ENCODE measurements at places on chromosomes 5 and 9. TPM values are rescaled to one million over a fixed set of nuclear protein-coding genes. Genes with fewer than 3 reads are reported as not detected.

Gene ECSCR
- 31.9 TPM for polyA plus RNA-seq

Gene FAM53C
- polyA plus RNA-seq, result 8.1 TPM

Gene RANBP17
- polyA plus RNA-seq, result 2.0 TPM

Gene ZNF366
- 0.22 TPM for polyA plus RNA-seq

Gene CMYA5
- polyA plus RNA-seq, result 6.5 TPM

Gene AK8
- polyA plus RNA-seq, result 6.2 TPM

Gene RNF208
- 22.8 TPM for polyA plus RNA-seq

Gene LHX3
- not detected for polyA plus RNA-seq

Gene LHX6
- 0.82 TPM for polyA plus RNA-seq

Gene TEX48
- not detected for polyA plus RNA-seq

Gene FGF18
- polyA plus RNA-seq, result 0.39 TPM

Gene GABRA6
- not detected for polyA plus RNA-seq

Gene PCDHA9
- not detected for polyA plus RNA-seq

Gene PSAT1
- polyA plus RNA-seq, result 141 TPM

Gene ADGRD2
- polyA plus RNA-seq, result not detected

- DNase-seq, result peak; percentile 48
Measured at GRCh38 chr5:178537467-178538371, 52.5 kb downstream of the COL23A1 start.

- no peak for DNase-seq
Measured at GRCh38 chr9:135772056-135772646, 70.2 kb downstream of the KCNT1 start.

DNA sequence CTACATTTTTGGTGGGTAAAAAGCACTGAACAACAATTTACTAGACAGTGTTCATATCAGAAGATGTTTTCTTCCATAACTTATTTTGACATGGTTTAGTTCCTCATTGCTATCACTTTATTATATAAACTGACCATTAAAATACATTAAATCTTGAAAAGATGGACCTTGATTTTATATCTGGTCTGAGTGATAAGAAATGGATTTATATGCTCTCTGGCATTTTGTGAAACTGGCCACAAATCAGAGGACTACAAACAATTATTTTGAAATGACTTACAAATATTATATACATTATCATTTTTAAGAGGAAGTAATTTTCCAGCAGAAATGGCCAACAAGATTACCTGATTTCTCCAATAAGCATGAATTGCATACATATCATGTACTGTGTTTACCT, 23.6 kb upstream of the TRIM36 start:
- no peak for DNase-seq

DNA sequence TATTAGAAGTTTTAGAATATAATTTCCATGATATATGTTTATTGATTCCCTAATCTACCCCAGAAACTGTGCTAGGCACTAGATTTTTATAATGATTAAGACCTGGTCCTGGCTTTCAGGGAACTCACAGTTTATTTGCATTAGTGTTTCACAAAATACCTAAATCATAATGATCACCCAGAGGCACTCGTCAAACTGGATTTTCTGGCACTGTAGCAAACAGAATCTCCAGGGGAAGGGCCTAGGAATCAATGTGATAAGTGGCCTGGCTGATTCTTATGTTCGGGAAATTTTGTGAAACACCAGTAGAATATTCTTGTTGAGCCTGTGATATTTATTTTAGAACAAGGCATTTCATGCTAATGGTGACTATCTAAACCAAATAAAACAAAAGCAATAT, 37.4 kb upstream of the SRP19 start:
- DNase-seq, result no peak

DNA sequence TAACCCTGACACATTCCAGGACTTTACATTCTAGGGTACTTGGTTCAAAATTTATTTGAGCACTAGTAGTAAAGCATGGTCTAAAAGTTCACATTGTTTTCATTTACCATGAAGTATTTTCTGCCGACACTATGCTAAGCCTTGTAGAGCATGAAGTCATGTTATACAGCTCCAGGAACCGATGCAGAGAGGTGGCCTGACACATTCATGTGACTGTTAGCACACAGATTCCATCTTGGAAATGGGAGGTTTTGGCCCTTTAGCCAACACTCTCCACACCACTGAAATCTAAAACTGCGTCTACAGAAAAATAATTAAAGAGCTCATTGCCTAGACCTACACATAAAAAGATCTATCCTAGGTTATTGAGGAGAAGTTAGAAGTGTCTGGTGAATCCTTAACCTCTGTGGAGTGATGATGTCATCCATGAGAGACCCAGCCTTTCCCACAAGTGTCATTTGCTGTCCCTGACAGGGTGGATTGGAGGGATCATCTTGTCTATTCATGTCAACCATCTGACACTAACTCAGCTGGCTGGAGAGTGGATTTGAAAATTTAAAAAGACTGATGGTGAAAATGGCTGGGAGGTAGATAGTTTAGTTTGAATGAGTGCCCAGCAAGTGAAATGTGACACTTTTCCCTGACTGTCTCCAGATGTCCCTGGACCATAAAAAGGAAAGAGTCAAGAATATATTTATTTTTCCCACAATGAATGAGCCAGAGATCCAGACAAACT, 1.3 kb downstream of the RANBP3L start:
- no peak for DNase-seq

DNA sequence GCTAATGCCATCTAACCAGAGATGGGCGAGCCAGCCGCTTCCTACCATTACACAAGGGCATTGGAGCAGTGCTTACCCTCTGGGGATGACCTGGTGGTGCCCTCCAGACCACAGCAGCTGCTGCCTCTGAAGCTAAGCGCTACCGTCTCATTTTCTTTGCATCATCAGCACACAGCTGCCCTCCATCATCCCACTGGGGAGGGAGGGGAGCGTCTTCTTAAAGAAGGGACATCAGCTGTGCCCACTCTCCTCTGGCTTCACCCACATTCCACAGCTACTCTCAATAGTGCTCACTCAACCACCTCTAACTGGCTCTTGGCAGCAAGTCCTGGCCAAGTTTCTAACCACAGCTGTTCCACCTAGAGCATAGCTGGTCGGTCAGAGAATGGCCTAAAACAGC, 503.4 kb downstream of the NFIB start:
- peak; percentile 41 for DNase-seq

- no peak for DNase-seq
Measured at GRCh38 chr9:91196103-91196950, 165.4 kb downstream of the AUH start.

- peak; percentile 77 for DNase-seq
Measured at GRCh38 chr9:122213589-122214413, 15.0 kb downstream of the LHX6 start.

GRCh38 chr9:86072394-86072877, 26.9 kb downstream of the GOLM1 start:
- DNase-seq, result no peak

DNA sequence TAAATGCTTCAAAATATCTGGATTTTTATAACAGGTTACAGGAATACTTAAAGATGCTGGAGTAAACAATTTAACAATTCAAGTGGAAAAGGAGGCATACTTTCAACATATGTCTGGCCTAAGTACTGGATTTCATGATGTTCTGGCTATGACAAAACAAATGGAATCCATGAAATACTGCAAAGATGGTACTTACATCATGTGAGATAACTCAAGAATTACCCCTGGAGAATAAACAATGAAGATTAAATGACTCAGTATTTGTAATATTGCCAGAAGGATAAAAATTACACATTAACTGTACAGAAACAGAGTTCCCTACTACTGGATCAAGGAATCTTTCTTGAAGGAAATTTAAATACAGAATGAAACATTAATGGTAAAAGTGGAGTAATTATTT, 35.6 kb downstream of the SLC30A5 start:
- no peak for DNase-seq

DNA sequence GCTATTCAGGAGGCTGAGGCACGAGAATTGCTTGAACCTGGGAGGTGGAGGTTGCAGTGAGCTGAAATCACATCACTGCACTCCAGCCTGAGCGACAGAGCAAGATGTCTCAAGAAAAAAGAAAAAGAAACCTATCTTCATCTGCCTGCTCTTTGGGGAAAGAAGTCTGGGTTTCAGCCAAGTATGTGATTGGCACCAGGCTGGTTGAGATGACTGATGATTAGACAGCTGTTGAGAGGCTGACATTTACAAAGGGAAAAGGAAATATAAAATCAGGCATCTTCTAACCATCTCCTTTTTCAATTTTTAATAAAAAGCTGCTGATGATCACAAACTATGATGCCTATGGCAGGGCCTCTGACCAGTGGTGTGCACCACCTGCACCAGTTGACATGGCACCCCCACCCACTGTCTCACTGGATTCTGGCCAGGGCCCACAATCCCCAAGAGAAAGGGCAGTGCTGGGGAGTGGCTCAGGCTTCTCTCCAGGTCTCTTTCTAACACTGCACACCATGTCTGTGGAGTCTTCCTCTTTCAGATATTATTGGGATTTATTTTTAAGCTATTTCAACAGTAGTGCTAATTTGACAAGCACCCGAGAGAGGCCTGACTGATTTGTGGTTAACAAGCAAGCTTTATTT, 17.2 kb upstream of the C5orf15 start:
- DNase-seq, result no peak

DNA sequence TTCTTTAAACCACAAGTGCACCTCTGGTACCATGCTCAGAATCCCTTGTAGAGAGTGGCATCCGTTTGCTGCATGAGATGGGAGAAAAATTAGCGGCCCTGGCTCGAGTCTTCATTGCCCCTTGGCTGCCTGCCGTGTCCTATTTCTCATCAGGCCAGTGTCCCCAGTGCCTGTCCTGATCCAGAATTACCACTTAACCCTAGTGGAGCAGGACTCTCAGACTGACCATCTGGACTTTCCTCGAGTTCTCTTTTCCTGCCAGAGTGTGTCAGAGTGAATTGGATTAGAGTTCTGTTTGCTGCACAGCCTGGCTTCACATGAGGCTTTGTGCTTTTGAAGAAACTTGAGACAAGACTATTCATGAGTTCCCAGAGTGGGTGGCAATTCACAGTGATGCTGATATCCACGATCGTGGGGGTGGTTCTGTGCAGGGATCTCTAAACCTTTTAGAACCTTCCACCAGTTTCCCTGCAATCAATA, 92.6 kb downstream of the C9orf152 start:
- no peak for DNase-seq

- no peak for DNase-seq
Measured at GRCh38 chr9:91419222-91420191, 4.1 kb downstream of the NFIL3 start.

- no peak for DNase-seq
Measured at GRCh38 chr5:68334553-68334886, 119.0 kb downstream of the PIK3R1 start.

GRCh38 chr9:133866946-133867345, 125.2 kb downstream of the VAV2 start:
- no peak for DNase-seq

- DNase-seq, result no peak
Measured at GRCh38 chr5:146363161-146363874, 24.7 kb downstream of the POU4F3 start.

- no peak for DNase-seq
Measured at GRCh38 chr5:53820802-53821171, 260.3 kb downstream of the NDUFS4 start.

GRCh38 chr5:83177803-83178202, 100.5 kb downstream of the XRCC4 start:
- DNase-seq, result no peak

GRCh38 chr5:126009566-126009965, 413.6 kb upstream of the GRAMD2B start:
- DNase-seq, result no peak

GRCh38 chr9:128807827-128808226, 10.5 kb upstream of the ENDOG start:
- DNase-seq, result no peak

DNA sequence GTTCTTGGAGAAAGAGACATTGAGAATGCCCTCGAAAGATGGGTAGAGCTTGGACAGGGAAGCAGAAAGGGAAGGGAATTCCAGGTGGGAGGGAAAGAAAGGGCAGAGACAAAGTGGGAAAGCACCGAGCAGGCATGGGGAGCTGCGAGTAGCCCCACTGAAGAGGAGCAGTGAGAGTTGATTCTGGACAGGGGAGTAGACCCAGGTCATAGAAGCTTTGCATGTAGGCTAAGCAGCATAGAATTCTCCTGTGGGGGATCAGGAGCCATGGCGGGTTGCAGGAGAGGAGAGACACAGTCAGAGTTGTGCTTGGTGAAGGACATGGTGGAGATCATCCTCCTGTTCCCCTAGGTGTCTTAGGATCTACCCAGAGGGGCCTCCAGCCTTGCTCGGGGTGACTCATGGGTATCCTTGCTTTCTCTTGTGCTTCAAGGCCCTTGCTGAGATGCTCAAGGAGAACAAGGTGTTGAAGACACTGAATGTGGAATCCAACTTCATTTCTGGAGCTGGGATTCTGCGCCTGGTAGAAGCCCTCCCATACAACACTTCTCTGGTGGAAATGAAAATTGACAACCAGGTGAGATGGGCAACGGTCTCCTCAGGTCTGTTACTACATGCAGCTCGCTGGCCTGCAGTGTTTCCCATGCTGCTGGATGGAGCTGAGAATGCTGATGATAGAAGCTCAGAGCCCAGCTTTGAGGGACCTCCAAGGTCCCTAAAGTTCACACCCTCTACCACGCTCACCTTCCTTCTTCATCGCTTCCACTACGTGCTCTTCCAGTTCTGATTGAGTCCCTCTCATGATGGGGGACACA, 64.5 kb downstream of the TSTD2 start:
- DNase-seq, result no peak

DNA sequence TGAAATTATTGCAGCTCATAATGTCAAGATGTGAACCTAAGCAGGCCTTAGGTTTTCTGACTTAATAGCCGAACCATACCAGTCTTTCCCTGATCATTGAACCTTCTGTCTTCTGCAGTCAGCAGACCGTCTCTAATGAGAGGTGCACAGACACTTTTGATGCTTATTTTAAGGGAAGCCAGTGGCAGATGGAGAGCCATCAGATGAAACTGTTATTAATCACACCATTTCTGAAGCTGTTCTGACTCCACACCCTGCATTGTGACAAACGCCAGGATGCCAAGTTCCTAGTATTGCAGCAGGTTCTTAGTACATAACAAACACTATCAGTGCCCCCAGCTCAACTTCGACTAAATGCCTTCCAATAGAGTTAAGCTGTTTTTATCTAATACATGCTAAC, 43.0 kb downstream of the PIK3R1 start:
- no peak for DNase-seq

GRCh38 chr5:98994611-98995010, 65.8 kb upstream of the CHD1 start:
- DNase-seq, result no peak

DNA sequence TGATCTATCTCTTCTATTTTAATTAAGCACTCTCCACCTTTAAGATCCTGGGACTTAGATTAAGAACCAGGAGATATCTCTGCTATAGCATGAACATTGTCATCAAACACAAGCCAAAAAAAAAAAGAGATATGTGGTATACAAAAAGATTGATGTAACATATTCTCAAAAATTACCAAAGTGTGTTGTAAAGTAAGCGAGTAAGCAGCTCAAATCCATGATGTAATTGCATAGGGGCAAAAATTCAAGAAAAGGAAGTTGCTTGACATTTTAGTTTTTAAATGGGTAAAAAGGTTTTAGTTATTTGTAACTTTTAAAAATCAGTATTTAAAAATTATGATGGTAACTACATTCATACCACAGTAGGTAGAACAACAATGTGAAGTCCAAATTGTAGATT, 40.7 kb downstream of the CNTRL start:
- DNase-seq, result no peak

GRCh38 chr5:44801992-44802391, 6.8 kb upstream of the MRPS30 start:
- DNase-seq, result no peak

- DNase-seq, result no peak
Measured at GRCh38 chr5:6595405-6595804, 37.4 kb downstream of the NSUN2 start.

GRCh38 chr5:87653242-87653641, 240.5 kb upstream of the CCNH start:
- no peak for DNase-seq

GRCh38 chr9:81832571-81833285, 95.5 kb upstream of the SPATA31D4 start:
- no peak for DNase-seq

Measured in kidney (tissue), 22 donors.